ENCODE measurements at places on chromosomes 16 and 17.

GRCh38 chr17:64950871-64951270 lies 31.6 kb upstream of the LRRC37A3 start:
- DNase-seq = no peak

DNA sequence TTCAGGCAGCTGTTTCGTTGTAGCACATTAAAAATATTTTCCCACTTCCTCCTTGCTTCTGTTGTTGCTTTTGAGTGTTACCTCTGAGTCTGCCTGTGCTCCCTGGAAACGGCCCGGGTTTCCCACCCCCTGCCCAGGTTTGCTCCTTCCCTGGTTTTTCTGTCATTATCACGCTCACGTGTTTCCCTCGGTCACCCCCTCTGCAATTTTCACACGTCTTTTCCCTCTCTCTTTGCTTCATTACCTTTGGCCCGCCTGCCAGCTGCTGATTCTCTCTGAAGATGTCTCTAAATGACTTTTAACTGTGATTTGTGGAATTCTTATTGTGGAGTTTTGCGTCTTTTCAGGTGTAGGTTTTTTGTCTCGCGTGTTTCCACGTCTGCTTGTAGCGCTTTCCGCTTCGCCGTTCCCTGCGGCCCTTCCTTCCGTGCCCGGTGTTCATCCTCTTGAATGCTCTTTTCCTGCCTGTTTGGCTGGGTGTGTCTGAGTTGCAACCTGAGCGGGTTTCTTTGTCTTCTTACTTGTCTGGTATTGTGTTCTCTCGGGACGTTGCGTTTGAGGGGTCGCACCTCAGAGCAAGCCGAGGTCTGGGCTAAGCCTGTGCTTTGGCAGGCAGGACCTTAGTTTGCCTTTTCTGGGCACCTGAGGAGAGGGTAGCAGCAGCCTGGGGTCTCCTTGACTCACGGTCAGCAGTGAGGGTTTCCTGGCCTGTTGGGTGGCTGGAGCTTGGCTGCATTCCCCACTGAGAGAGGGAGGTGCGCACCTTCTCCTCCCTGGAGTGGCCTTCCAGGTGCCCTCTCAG lies 96.3 kb upstream of the ZNF750 start:
- no peak for DNase-seq

DNA sequence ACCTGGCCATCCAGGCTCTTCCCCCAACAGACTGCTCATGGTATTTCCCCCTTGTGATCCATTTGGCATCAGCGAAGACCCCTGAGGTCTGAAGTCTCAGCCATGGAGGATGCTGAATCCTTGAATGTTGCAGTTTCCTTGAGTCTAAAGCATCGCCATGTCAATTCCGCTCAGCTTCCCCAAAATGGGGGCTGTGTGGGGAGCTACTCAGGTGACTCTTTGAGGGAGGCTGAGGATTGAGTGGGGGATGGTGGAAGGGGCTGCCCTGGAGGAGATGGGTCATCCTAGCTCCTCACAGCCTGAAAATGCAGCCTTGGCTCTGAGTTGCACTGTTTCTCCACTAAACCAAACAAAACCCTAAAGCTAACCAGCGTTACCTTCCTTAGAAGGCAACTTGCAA lies 2.6 kb downstream of the C16orf78 start:
- no peak for DNase-seq

- peak; percentile 82 for DNase-seq
Measured at GRCh38 chr16:11597235-11598095, 10.7 kb upstream of the LITAF start.

- DNase-seq = no peak
Measured at GRCh38 chr16:78996790-78997189, 603.7 kb downstream of the MAF start.

GRCh38 chr17:5097101-5097834 lies 14.4 kb downstream of the ZNF232 start:
- peak; percentile 91 for DNase-seq

DNA sequence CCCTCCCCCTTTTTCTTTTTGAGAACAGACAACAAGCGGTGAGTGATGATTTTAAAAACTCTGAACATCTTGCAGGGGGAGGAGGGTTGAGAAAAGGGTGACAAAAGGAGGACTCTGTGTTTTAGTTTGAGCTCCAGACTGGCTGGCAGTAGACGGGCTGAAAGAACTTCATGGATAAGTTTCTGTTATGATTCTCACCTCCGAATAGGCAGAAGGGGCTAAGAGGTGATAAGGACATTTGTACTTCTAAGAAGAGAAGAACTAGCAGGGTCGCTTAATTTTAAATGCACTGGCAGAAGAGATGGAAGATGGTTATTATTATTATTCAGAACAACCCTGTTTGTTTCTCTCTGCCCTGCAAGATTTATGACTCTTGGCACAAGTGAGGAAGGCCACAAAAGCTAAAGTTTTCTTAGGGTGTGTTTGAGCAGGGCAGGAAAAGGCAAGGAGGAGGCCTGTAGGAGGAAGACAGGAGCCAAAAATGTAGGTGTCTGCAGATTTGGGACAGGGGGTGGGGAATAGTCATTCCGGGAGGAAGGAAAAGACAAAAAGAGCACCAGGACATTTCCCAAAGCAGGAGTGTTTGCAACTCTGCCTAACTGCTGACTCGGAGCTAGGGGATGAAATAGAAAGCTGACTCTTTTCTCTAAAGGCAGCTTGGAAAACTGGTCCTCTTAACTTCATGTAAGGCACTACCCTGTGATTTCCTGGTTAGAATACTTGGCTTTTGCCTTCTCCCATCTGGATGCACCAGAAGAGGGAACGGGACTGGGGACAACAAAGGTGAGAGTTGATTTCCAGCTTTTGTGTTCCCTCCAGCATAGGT lies 11.9 kb upstream of the HOXB2 start:
- DNase-seq = peak; percentile 58

- DNase-seq = no peak
Measured at GRCh38 chr17:7676533-7676932, 10.8 kb downstream of the TP53 start.

DNA sequence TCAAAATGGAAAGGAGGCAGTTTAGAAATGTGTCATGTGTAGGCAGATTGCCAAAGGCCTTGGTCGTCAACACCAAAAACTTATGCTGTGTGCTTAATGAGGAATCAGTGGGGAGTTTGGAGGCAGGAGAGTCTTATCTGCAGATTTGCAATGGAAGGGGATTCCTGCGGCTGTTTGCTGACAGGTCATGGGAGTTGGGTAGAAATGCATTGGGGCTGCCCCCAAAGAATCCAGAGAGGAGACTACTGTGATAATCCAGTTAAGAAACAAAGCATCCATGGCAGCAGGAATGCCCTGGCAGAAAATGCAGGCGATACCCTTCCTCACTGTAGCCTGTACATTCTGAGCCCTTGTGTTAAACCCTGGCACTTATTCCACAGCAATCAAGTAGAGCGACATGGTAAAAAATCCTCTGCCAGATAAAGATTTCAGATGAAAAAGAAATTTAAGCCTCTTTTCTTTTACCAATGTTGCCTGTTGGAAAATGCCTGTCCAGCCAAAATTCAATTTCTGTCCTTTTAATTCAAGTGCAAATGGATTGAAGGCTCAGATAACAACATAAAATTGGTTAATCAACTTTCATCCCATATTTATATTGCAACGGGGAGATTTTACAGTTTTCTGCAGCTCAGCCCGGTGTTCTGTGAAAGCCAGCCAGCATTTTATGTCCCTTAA lies 491.0 kb upstream of the CDH5 start:
- no peak for DNase-seq

GRCh38 chr16:89484041-89484501 lies 6.3 kb downstream of the ANKRD11 start:
- peak; percentile 74 for DNase-seq

GRCh38 chr17:65891231-65891735 lies 300.6 kb downstream of the CEP112 start:
- DNase-seq = no peak

DNA sequence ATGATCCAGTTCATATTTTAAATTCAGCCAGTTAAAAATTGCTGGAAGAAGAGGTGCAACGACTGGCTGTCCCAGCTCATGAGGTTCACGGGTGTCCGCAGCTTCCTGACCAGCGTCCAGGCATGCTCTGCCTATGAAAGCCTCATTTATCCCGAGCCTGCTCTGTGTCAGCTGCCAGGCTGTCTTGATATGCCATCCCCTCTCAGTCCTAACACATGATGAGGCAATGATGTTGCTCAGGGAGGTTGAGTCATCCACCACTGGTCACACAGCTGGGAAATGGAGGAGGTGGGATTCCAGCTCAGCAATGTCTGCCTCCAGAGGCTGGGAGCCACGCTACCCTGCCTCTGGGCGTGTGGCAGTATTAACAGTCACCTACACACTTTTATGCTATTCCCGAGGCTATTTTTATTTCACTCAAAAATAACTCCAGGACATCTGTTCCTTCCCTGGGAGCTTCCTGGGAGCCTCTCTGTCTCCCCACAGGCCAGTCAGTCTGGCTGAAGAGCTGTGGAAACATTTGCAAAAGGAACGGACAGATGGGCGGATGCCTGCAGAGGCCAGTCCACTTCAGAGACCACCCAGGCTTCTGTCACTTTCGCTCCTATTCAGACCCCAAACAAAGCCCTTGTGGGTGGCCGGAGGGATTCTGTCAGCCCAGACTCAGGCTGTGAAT lies 22.5 kb downstream of the RAB11FIP4 start:
- no peak for DNase-seq

- DNase-seq = no peak
Measured at GRCh38 chr17:795276-795675, 13.1 kb downstream of the MRM3 start.

Data from common myeloid progenitor, CD34-positive (primary cell).